ENCODE measurements at places on chromosomes 4 and X. TPM values are rescaled to one million over a fixed set of nuclear protein-coding genes. Genes with fewer than 3 reads are reported as not detected.

- no peak overlapping the region for H3K27ac ChIP-seq
- no peaks in the 10 kb centered on the region for H3K36me3 ChIP-seq
These were observed 72.7 kb upstream of the H2AZ1 start for GRCh38 chr4:100022792-100023222.

- H3K4me1 ChIP-seq: peaks cover 70% of the 10 kb centered on the region
- H3K36me3 ChIP-seq: peaks cover 16% of the 10 kb centered on the region
- H3K27ac ChIP-seq: peak overlapping the region; percentile 97
- no peak for DNase-seq
- peak overlapping the region; percentile 52 for H3K4me3 ChIP-seq
These were observed 10.4 kb downstream of the TMSB4X start for GRCh38 chrX:12985331-12985730.

DNA sequence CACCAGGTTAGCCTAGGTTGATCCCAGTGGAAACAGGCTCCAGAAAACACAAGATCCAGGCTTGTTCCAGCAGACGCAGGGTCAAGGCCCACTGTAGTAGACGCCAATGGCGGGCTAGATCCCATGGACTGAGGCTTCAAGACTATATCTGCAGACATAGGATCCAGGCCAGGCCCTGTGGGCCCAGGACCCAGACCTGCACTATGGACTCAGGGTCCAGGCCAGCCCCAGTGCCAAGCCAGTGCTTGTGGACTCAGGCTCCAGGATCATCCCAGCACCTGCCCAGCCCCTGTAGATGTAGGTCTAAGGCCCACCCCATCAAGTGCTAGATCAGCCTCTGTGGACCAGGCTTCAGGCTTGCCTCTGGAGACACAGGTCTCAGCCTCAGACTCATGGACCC lies 300.9 kb downstream of the CHIC1 start:
- H3K27me3 ChIP-seq: no peaks in the 10 kb centered on the region
- H3K27ac ChIP-seq: no peak overlapping the region
- DNase-seq: no peak
- no peak overlapping the region for H3K4me3 ChIP-seq

RHOXF1 gene
- not detected for total RNA-seq

GAGE1 gene
- not detected for total RNA-seq

Data from activated CD8-positive, alpha-beta T cell treated with anti-CD3 and anti-CD28 coated beads, Interleukin-2, amount 10 ng/mL, durations not matched to agents 7 days and 5 days (primary cell).